ENCODE measurements at places on chromosomes 7 and 10.

- peak overlapping the region; percentile 6 for H3K27ac ChIP-seq
- H3K4me3 ChIP-seq, result no peak overlapping the region
- peaks cover 21% of the 10 kb centered on the region for H3K4me1 ChIP-seq
- H3K36me3 ChIP-seq, result no peaks in the 10 kb centered on the region
Measured at GRCh38 chr10:106515206-106515790, 649.2 kb downstream of the SORCS1 start.

GRCh38 chr10:14205233-14205632 lies 125.5 kb downstream of the FRMD4A start:
- H3K4me3 ChIP-seq, result no peak overlapping the region
- no peak for DNase-seq
- no peak overlapping the region for H3K27ac ChIP-seq
- H3K27me3 ChIP-seq, result peaks cover 7% of the 10 kb centered on the region
- no peaks in the 10 kb centered on the region for H3K36me3 ChIP-seq

GRCh38 chr10:113425541-113425951 lies 127.3 kb upstream of the HABP2 start:
- no peak overlapping the region for H3K27ac ChIP-seq
- no peak for DNase-seq
- no peaks in the 10 kb centered on the region for H3K36me3 ChIP-seq

DNA sequence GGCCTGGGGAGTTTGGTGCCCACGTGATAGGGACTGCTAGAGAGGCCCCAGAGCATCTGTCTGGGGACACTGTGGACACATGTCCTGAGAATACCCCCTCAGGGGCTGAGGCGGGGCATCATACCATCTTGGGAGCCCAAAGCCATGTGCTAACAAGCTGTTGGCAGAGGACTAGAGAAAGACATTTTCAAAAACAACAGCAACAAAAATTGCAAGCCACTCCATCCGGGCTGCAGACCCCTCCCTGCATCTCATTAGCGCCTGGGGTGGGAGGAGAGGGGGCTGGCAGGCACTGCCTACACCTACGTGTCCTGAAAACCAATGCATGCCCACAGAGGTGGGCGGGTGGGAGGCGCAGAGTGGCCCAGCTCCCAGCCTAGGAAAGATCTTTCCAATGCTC lies 507.4 kb upstream of the PODXL start:
- no peaks in the 10 kb centered on the region for H3K4me1 ChIP-seq
- H3K27me3 ChIP-seq, result peaks cover 16% of the 10 kb centered on the region
- H3K27ac ChIP-seq, result no peak overlapping the region
- no peak overlapping the region for H3K4me3 ChIP-seq
- no peak for DNase-seq

- H3K36me3 ChIP-seq, result peaks cover 1% of the 10 kb centered on the region
- peaks cover 33% of the 10 kb centered on the region for H3K27me3 ChIP-seq
- no peak overlapping the region for H3K27ac ChIP-seq
- peaks cover 2% of the 10 kb centered on the region for H3K4me1 ChIP-seq
- DNase-seq, result no peak
Measured at GRCh38 chr7:69430384-69431021, 167.8 kb upstream of the AUTS2 start.
